ENCODE measurements at places on chromosomes 4 and X.

DNA sequence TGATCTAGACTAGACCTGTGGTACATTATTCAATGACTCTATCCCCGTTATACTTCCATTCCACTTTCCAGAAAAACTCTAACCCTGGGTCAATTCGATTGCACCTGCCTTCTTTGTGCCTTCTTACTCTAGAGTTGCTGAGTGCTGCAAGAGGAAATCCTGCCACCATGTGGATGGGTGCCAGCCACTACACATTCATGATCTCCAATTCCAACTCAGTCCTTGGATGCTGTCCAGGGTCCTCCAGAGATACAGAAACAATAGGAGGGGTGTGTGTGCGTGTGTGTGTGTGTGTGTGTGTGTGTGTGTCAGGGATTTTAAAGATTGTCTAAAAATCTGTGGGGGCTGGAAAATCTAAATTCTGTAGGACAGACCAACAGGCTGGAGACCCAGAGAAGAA, 42.9 kb upstream of the INTS6L start:
- DNase-seq = peak; percentile 47

DNA sequence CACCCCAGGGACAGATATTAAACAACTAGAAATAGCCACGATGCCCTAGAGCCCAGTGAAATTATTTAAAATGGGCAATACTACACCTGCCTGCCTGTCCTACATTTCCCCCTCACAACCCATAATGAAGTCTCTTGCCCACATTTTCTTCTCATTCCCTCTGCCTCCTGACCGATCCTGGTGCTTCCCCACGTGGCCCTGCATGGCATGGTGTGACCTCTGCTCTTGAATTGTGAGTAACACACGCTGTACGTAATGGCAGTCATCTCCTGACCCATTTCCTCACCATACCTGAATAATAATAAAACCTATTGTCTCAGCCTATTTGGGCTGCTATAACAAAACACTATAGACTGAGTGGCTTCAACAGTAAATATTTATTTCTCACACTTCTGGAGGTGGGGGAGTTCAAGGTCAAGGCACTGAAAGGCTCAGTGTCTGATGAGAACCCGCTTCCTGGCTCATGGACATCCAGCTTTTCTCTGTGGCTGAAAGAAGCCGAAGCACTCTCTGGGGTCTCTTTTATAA, 77.0 kb upstream of the ENPP6 start:
- no peak for DNase-seq

- no peak for DNase-seq
These were observed 59.8 kb downstream of the ANK2 start for GRCh38 chr4:113109106-113109718.

- no peak for DNase-seq
These were observed 10.7 kb downstream of the CAPN6 start for GRCh38 chrX:111259559-111259958.

- no peak for DNase-seq
These were observed 279.8 kb upstream of the MAGEB18 start for GRCh38 chrX:25858273-25858880.

- no peak for DNase-seq
These were observed 41.9 kb upstream of the RELL1 start for GRCh38 chr4:37728064-37728463.

DNA sequence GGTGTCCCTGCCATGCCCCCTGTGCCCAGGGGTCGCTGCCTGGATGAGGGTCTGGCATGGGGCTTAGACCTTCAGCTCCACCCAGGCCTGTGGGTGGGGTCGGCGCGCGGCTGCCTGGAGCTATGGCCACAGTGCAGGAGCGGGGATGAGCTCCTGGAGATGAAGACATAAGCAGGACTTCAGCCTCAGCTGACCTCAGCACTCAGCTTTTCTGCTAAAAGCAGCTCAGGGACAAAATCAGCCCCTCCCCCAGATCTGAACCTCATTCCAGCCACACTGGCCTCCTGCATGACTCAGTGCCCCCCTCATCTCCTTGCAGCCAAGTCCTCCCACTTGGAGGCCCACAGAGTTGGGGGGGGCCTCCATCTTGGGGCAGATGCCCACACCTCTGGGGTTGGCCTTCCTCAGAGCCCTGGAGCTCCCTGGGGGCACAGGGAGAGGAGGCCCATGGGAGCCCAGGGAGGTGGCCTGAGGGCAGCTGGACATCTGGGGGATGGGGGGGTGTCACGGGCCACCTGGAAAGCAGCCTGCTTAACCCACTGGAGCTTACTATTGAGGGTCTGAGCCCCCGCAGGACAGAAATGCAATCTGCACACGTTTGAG, 19.4 kb upstream of the CPLX1 start:
- DNase-seq = no peak

GRCh38 chr4:11183356-11183740, 245.3 kb downstream of the HS3ST1 start:
- DNase-seq = no peak

DNA sequence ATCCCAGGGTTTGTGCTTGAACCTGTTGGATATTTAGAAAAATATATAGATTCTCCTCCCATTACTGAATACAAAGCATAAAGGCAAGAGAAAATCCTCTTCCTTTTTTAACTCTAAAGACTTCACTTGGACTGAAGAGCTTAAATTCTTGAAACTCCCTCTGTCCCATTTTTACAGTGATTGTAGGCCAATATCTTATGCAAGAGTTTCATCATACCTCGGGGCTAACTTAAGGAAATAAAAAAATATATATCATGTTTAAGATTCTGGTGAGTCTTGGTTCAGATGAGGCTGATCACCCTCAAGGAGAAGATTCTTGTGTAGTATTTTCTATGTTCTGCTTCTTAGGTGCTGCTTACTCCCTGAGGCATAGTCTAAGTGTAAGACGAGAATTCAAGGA, 1449.6 kb downstream of the C4orf33 start:
- no peak for DNase-seq

- DNase-seq = peak; percentile 66
These were observed 148.1 kb downstream of the NWD2 start for GRCh38 chr4:37392521-37393255.

DNA sequence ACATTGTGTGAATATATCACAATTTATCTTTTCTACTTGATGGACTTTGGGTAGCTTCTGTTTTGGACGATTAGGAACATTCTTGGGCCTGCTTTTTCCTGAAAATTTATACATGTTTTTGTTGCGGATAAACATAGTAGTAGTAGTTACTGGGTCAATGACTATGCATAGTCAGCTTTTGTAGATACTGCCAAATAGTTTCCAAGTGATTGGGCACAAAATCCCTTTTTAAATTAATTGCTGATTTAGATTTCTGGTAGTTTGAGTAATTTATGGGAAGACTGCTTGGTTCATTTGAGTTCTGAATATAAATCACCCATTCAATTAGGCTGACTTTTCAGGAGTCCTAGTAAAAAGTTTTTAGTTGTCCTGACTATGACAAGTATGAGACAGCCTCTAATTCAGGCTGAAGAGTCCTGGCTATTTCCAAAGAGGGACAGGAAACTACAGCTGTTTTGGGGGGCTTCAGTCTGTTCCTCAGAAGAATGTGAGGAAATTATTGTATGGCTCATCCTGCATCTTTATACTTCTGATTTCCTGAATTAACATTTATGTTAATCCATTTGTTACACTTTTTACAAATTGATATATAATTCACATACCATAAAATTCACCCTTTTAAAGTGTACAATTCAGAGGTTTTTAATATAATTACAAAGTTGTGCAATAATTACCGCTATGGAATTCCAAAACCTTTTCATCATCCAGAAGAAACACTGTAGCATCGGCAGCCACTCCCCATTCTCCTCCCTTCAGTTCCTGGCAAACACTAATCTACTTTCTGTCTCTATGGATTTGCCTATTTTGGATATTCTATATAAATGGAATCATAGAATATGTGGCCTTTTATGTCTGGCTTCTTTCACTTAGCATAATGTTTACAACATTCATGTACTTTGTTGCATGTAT, 14.2 kb downstream of the LRP2BP start:
- no peak for DNase-seq

DNA sequence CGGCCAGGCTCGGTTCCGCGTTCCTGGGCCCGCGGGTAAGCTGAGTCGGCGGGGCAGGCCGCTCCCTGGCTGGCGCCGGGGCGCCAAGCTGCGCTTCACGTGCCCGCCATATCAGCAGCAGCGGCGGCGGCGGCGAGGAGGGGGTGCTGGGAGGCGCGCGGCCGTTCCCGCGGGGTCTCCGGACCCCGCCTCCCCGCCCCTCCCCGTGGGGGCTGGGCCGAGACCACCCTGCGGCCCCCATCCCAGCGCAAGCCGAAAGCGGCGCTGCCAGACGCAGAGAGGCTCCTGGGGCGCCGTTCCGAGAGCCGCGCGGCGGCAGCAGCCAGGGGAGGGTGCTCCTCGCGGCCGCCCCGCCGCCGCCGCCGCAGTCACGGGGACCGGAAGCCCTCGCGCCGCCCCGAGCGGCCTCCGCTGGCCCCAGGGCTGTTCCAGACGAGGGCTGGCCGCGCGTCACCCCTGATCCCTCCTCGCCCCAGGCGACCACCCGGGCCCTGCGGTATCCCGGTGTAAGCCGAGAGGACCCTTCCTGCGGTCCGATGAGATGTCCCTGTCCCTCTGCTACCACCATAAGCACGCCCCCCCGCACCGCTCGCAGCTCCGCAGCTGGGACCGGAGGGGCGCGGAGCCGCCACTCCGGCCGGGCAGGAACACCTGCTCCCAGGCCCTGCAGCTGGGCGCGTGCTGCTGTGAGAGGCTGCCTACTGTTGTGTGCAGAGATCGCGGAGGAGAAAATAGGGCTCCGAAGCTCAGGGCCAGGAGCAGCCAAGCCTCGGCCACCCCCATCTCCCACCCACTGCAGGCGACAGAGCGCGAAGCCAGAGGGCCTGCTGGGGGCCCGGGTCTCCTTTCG, 7.5 kb upstream of the BCOR start:
- no peak for DNase-seq

DNA sequence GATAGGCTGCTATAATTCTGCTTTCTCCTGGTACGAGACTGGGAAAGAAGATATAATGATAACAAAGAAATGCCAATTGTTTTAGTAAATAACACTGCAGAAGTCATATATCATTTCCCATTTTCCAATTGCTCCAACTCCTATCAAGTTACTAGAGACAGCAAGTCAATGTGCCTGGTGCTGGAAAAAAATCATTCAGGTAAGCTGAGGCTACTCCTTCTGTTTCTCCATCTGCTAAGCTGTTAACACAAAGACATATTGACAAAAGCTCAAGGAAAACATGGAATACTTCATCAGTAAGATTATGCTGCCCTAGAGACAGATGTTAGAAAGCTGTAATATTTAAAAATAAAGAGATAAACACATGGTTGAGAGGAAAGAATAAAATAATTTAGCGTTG, 10.0 kb downstream of the NAA11 start:
- no peak for DNase-seq

DNA sequence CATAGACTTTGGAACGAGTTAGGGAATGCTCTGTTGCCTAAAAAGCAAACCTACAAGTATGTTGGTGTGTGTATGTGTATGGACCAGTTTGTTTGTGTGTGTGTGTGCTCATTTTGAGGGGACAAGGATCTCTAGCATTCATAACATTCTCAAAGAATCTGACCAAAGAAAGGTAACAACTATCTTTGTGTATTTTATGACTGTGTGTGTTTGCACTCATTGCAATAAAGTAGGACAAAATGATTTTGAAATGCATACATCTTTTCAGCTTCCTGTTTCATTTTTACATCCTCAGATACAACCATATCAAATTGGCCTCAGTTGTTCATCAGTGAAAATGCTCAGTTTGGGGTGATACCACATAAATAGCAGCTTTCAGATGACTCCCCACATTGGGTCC, 8.3 kb upstream of the XK start:
- no peak for DNase-seq

- DNase-seq = no peak
These were observed 104.7 kb upstream of the SORBS2 start for GRCh38 chr4:185916683-185917082.

GRCh38 chr4:58807843-58808615, 1697.8 kb upstream of the IGFBP7 start:
- DNase-seq = no peak

- no peak for DNase-seq
These were observed 412.6 kb upstream of the NDST3 start for GRCh38 chr4:117621673-117622072.

DNA sequence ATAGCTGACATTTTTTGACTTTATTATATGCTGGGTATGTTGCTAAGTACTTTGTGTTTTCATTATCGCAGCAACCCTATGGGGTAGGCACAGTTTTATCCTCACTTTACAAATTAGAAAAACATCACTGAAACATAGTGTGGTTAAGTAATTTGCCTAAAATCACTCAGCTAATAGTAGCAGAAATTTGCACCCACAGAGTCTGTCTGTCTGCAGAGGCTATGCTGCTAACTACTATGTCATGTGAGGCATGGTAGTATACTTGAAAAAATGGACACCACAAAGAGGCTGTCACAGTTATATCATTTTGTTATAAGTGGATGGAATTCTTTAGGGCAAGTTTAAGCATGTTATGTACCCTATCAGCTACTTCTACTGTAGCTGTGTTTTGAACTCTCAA, 69.0 kb downstream of the STAG2 start:
- DNase-seq = no peak

- DNase-seq = no peak
These were observed 249.3 kb upstream of the PRKX start for GRCh38 chrX:3962511-3963311.

GRCh38 chr4:165631208-165631894, 241.7 kb upstream of the TLL1 start:
- DNase-seq = no peak

- no peak for DNase-seq
These were observed 50.2 kb downstream of the GPRIN3 start for GRCh38 chr4:89257376-89257775.

DNA sequence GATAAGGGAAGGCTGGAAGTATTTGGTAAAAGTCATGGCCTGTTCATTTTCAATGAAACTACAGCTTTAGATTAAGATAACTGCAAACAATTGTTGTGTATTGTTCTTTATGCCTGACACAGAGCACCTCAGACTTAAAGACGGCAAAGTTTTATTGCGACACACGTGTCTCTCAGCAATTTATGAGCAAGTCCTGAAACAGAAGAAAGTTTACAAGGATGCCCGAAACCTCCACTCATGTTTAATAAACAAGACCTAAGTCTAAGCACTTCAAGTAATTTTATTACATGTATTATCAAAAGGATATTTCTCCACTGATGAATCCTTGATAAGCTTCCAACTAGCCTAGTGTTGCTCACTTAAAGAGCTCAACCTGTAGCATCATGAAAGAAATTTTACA, 51.0 kb downstream of the DHX15 start:
- DNase-seq = no peak

GRCh38 chrX:121333942-121334341, 286.5 kb downstream of the GLUD2 start:
- DNase-seq = no peak

GRCh38 chrX:13495232-13495631, 74.2 kb upstream of the EGFL6 start:
- DNase-seq = no peak

GRCh38 chr4:160143574-160143973, 1040.7 kb downstream of the RAPGEF2 start:
- DNase-seq = no peak

- no peak for DNase-seq
These were observed 402.5 kb downstream of the RAPGEF2 start for GRCh38 chr4:159505266-159505975.

- DNase-seq = no peak
These were observed 89.5 kb downstream of the CBR4 start for GRCh38 chr4:168920441-168921065.
